Endothelial cell of umbilical vein (primary cell): ENCODE measurements at places on chromosomes 3 and 15. TPM values are rescaled to one million over a fixed set of nuclear protein-coding genes. Genes with fewer than 3 reads are reported as not detected.

GRCh38 chr15:42665827-42666226 lies 71.1 kb downstream of the CDAN1 start:
- DNase-seq = no peak

DNA sequence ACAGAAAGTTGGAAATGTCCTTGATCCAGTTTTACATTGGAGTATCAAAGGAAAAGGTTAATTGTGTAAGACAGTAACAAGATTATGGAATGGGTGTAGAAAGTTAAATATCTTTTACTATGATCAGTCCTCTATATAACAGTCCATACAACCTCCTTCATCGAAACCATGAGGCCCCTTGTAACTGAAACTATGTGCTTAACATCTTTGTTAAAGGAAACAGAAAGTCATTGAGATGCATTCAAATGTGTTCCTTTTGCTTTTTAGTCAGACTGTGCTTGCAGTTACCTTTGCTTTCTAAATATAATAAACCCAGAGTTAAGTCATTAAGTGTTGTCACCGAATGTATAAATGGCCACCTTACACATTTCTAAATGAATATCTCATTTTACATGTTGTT lies 1298.5 kb downstream of the ROBO2 start:
- DNase-seq = no peak

DNA sequence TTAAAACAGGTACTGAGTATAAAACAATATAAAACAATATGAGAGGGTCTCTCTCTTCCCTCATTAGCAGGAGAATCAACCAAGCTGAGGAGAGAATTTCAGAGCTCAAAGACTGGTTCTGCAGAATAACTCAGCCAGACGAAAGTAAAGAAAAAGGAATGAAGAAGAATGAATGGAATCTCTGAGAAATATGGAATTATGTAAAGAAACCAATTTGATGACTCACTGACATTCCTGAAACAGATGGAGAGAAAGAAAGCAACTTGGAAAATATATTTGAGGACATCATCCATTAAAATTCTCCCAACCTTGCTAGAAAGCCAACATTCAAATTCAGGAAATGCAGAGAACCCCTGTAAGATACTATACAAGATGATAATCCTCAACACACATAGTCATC lies 630.9 kb downstream of the PYDC2 start:
- DNase-seq = no peak

Gene TICRR
- total RNA-seq = 19.4 and 20.5 TPM in 2 replicates

Gene PHC3
- 34.4 and 45.8 TPM in 2 replicates for total RNA-seq

GRCh38 chr3:53880396-53881345 lies 1.3 kb downstream of the ACTR8 start:
- no peak for DNase-seq

Gene SLC12A1
- not detected in 2 replicates for total RNA-seq

GRCh38 chr15:74593122-74593521 lies 22.5 kb upstream of the CLK3 start:
- no peak for DNase-seq

DNA sequence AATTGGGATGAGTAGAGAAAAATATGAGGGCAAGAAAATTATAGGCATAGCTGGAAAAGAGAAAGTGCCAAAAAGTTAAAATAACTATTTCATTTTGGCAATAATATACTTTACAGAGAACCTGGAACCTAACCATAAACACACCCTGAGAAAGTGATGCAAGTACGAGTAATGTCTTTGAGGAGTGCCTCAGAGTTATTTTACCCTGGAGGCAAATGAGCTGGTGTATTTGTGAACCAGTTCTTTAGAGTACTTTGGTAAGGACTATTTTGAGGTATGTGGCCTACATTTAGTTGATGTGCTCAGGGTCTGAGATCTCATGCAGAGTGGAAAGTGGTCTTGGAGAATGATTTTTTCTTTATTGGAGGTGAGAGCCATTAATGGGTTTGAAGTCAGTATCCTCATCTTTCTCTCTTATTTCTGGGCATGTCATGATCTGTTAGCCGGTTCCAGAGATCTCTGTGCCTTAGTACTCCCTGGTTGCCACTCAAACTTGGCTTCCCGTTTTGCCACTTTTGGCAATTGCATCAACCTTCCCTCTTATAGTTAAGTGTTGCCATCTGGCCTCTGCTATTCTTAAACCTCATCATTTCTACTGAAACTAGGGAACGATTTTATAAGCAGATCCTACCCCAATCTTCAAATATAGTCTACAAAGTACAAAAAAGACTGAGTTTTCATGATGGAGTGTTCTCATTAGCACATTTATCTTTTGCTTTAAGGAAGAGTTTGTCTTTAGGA lies 145.7 kb downstream of the EPHA6 start:
- DNase-seq = no peak

Gene TRPM1
- 0.53 TPM in 1 of 2 replicates, not detected in the other for total RNA-seq

Gene SLC22A13
- total RNA-seq = 0.44 and 0.53 TPM in 2 replicates

Gene TM4SF18
- 142 and 158 TPM in 2 replicates for total RNA-seq

- DNase-seq = peak; percentile 69
Observed at GRCh38 chr3:20097015-20097414, 56.8 kb downstream of the KAT2B start.

DNA sequence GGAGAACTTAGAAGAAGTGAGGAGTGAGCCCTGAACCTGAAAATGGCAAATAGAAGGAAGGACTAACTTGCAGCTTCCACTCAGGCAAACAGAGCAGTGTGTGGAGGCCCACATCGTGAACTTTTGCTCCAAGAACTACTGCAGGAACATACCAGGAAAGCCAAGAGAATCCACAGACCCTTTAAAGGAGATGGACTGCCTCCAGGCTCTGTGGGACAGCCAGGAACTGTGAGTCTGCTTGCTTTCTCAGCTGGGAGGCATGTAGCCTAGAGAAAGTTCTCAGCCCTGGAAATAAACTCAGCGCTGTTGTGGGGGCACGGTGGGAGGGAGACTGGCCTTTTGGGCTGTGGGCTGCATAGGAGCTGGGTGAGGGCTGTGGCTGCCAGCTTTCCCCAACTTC lies 93.0 kb downstream of the SNRK start:
- DNase-seq = no peak

Gene RAB6B
- total RNA-seq = 5.0 and 6.7 TPM in 2 replicates

Gene IQGAP1
- total RNA-seq = 244 and 258 TPM in 2 replicates

DNA sequence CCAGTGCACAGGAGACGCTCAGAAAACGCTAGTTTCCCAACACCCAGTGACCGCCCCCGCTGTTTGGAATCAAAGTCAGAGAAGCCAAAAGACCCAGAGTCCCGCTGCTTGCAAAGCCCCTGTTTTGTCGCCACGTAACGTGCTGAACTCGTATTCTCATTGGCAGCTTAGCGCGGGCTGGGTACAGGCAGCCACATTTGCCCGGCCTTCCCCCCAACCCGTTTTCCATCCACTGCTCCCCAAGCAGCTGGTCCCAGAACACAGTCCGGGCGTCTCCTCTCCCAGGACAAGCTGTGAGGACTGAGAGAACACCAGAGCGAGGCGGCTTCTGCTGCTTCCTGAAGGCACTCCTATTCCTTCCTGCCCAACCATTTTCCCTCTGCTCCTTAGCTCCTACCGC lies 54.8 kb downstream of the RASGRF1 start:
- no peak for DNase-seq

- no peak for DNase-seq
Observed at GRCh38 chr3:106711650-106712049, 665.6 kb upstream of the CCDC54 start.

DNA sequence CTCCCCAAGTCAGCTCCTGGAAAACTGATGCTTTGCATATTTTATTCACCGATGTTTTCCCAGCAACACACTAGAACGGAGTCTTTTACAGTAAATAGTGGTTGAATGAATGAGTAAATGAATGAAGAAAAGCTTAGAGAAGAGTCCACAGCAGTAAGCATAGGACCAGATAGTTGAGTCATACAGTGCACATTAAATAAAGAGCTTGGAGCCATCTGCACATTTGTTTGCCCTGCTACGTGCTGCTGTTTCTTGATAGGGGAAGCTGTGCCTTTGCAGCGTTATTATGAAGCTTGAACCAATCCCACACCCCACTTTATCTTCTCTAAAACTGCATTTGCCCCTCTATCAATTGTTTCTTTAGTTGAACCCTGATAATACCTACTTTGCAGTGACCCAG lies 1.2 kb downstream of the FAM98B start:
- peak; percentile 5 for DNase-seq

Gene SLC6A20
- not detected in 2 replicates for total RNA-seq

Gene C3orf20
- total RNA-seq = not detected in 2 replicates

Gene TP53BP1
- 59.5 and 60.2 TPM in 2 replicates for total RNA-seq

Gene FILIP1L
- total RNA-seq = 29.2 and 29.9 TPM in 2 replicates

DNA sequence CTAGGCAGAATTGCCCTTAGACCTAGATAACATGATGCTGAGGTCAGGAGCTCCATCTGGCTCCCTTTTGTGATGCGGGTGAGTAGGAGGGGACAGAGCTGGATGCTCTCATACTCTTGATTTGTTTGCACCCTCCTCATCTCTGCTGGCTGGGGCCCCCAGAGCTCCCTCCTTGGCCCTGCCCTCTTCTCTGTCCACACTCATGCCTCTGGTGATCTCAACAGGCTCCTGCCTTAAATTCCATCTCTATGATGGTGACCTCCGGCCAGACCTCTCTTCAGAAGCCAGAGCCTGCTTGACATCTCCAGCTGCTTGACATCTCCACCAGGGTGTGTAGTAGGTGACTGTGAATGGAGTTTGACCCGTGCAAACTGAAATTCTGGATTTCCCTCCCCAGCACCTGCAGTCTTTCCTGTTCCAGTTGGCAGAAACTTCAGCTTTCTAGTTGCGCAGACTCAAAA lies 4.3 kb upstream of the FGD5 start:
- DNase-seq = no peak

- DNase-seq = peak; percentile 24
Observed at GRCh38 chr15:64010719-64011118, 35.6 kb downstream of the DAPK2 start.

Gene CCR4
- total RNA-seq = not detected in 2 replicates

GRCh38 chr3:159237226-159237625 lies 435.4 kb downstream of the MFSD1 start:
- DNase-seq = no peak

- no peak for DNase-seq
Observed at GRCh38 chr3:150184426-150185071, 213.9 kb upstream of the PFN2 start.

DNA sequence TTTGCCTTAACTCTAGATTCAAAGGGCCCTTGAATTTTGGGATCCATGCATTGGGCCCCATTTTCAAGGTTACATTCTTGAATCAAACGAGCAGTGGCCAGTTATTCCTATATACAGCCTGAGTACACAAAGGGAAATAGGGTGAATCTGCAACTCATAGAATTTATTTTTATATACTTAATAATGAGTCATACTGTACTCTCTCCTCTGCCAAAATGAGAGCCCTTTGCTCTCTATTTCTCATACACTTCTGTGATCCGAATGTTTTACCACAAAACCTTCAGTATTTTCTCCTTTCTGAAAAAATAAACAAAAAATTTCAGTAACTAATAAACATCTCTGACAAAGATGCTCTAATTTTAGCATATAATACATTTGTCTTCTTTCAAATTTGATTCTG lies 116.7 kb downstream of the SERPINI1 start:
- no peak for DNase-seq

- DNase-seq = no peak
Observed at GRCh38 chr3:16070707-16071106, 103.8 kb upstream of the GALNT15 start.

DNA sequence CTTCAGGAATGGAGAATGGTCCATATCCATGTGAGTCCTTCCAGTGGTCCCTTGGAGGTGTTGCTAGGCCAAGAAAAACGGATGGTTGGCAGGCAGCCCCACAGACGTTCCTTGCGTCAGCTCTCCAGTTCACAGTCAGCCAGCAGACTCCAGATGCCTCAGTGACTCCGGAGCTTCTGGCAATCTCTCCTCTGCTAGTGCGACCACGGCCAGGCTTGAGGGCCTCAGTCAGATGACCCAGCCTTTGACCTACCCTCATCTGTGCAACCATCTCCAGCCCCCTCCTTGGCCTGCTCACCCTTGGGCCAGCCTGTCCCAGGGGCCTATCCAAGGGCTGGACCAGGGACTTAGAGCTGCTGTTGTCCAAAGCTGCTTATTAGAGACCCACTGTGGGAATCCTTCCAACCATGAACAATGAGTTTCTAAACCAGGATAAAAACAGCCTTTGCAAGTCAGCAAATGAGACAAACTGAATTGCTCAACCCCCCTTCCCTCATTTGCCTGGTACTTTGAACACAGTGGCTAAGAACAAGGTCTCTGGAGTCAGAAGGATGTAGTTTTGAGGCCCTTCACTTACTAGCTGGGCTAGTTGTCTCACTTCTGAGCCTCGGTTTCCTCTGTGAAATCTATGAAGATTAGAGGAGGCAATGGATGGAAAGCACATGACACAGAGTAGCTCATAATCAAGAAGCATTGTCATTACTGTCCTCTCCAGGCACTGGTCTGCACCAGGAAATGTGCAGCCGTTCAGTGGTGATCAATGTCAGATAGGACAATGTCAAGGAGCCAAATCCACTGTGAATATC lies 44.8 kb downstream of the ANP32A start:
- peak; percentile 48 for DNase-seq

GRCh38 chr3:32483772-32484171 lies 18.9 kb downstream of the CMTM6 start:
- no peak for DNase-seq

Gene RFTN1
- total RNA-seq = 43.3 and 45.1 TPM in 2 replicates

Gene NANOGP8
- not detected in 2 replicates for total RNA-seq

DNA sequence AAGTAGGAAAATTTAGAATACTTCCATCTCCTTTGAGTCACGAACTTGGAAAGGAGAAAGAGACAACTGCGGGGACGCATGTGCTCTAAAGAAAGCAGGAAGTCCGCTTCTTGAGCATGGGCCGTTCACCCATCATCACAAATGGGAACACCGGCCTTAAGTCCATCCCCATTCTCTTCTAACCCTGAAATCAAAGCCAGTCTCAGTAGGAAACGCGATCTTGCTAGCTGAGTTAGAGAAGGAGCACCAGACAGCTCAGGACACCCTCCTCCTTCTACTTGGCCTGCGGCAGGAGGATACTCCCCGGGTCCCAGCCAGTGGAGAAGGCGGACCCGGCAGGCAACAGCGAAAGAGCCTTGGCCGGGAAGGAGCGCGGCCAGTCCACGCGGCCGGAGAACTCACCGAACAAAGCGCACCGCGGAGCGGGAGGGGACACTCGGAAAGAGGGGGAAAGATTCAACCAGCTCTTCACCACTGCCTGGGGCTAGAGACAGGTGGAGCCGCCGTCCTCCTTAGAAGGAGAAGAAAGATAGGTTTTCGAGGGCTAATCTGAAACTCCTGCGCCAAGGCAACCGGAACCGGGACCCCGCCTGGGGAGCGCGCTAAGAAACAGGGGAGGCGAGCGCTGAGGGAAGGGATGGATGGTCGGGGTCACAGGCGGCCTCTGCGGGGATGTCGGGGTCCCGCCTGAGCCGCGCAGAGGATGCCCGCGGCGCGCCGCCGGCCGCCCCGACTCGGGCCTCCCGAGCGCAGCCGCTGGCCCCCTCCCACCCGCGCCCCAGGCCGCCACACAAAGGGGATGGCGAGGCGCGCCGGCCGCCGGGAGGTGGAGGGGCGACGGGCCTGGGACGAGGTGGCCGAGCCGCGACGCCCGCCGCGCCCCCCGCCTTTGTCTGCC lies 818 bp downstream of the SLC4A7 start:
- peak; percentile 80 for DNase-seq

GRCh38 chr3:48931944-48932580 lies 13.4 kb downstream of the ARIH2 start:
- DNase-seq = no peak

Gene KCNAB1
- total RNA-seq = 11.7 TPM in 1 of 2 replicates, not detected in the other
